Hepatocyte (in vitro differentiated cells): ENCODE measurements at places on chromosomes 3 and 15. TPM values are rescaled to one million over a fixed set of nuclear protein-coding genes. Genes with fewer than 3 reads are reported as not detected.

WNT5A gene
- total RNA-seq = 96.0 and 129 TPM in 2 replicates

ALPK3 gene
- 25.3 and 25.9 TPM in 2 replicates for total RNA-seq

DNA sequence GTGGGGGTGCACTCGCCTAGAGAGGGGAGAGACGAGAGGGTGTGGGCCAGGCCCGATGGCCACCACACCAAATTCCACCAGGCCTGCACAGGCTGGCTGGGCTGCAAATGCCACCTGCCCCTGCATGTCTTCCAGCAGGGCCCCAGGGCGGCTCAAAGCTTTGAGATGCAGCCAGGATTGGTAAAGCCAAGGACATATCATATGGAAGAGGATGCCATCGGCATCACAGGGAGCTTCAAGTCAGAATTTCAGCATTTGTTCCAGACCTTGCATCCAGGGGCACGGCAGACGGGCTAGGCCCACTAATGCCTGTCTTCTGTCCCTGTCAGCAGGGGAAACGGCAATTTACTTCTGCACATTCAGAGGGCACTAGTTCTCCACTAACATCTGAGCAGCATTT lies 97.8 kb downstream of the NUP210 start:
- no peaks in the 10 kb centered on the region for H3K4me1 ChIP-seq
- no peak overlapping the region for H3K4me3 ChIP-seq
- no peak for DNase-seq
- H3K27me3 ChIP-seq = no peaks in the 10 kb centered on the region
- H3K27ac ChIP-seq = no peak overlapping the region

- H3K27me3 ChIP-seq = no peaks in the 10 kb centered on the region
- H3K36me3 ChIP-seq = no peaks in the 10 kb centered on the region
- no peak overlapping the region for H3K4me3 ChIP-seq
Measured at GRCh38 chr15:51046799-51047449, 47.8 kb downstream of the TNFAIP8L3 start.

DNA sequence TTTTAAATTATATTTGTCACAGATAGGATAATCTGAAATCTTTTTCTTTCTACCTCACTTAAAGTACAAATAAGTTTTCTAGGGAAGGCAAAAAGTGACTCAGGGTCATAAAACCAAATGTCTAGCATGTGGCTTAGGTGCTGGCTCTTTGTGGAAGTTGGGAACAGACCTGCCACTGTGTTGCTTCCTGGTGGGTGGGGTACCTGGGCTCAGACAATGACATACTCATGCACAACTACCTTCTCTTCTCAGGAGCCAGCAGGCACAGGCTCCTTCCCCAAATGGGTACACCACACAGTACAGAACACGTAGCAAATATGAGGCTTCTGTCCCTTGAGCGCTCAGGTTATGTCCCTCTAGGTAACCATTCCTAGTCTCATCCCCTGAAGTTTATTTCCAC lies 40.1 kb upstream of the MUC13 start:
- H3K4me1 ChIP-seq = peaks cover 20% of the 10 kb centered on the region
- no peaks in the 10 kb centered on the region for H3K27me3 ChIP-seq
- no peak overlapping the region for H3K4me3 ChIP-seq

GRCh38 chr3:2847062-2847841 lies 262.9 kb downstream of the IL5RA start:
- no peaks in the 10 kb centered on the region for H3K4me1 ChIP-seq
- H3K36me3 ChIP-seq = no peaks in the 10 kb centered on the region
- H3K27ac ChIP-seq = no peak overlapping the region
- H3K27me3 ChIP-seq = no peaks in the 10 kb centered on the region
- no peak for DNase-seq

DNA sequence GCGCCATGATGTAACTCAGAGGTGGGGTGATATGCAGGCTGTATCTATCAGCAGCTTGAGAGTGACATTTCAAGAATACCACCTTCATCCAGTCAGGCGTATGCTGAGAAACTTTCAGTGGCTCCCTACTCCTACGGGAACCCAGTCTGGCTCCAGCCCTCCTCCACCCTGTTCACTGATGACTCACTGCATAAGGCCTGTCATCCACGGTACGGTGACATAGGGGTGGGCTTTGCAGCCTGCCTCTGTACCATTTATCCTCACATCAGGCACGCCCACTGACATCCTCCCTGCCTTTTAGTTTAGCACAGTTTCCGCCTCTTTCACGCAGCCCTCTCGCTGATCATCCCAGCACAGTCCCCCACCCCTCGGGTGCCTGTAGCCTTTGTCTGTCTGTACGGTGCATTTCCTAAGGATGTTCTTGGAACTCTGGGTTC lies 11.7 kb downstream of the PXYLP1 start:
- H3K36me3 ChIP-seq = no peaks in the 10 kb centered on the region
- no peak overlapping the region for H3K27ac ChIP-seq
- no peaks in the 10 kb centered on the region for H3K27me3 ChIP-seq
- DNase-seq = no peak
- peaks cover 5% of the 10 kb centered on the region for H3K4me1 ChIP-seq

DNA sequence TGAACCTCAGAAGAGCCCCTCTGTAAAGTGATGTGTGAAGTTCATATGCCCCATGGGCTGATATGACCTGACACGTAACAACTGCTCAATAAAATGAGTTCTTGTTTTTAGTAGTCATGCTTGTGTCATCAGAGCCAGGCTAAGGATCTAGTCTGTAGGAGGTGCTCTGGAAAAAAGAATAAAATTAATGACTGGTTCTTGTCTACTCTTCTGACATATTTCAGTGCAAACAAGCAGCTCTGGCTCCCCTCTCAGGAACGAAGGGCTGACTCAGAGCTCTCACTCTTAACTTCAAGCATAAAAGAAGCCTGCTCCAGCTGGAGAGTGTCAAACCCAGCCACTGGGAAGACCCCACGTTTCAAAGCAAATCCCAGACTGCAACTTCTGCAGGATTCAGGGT lies 77.0 kb downstream of the LRIG1 start:
- H3K4me3 ChIP-seq = no peak overlapping the region
- DNase-seq = no peak
- H3K36me3 ChIP-seq = no peaks in the 10 kb centered on the region
- no peaks in the 10 kb centered on the region for H3K27me3 ChIP-seq
- no peak overlapping the region for H3K27ac ChIP-seq

DNA sequence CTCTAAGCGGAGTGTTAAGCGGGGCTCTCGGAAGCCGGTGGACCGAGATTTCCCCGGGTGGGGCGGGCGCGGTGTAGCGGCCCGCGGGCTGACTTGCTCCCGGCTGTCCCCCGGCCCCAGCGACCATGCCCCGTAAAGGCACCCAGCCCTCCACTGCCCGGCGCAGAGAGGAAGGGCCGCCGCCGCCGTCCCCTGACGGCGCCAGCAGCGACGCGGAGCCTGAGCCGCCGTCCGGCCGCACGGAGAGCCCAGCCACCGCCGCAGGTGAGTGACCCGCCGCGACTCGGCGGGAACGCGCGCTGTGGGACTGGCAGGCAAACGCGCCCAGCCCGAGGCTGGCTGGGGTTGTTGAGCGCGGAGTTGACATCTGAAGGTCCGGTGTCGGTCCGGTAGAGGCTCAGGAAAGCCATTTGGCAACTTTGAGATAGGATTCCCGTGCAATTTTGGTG lies 1.3 kb downstream of the SMC4 start:
- H3K27me3 ChIP-seq = no peaks in the 10 kb centered on the region
- peak overlapping the region; percentile 75 for H3K27ac ChIP-seq
- H3K4me1 ChIP-seq = peaks cover 6% of the 10 kb centered on the region
- H3K36me3 ChIP-seq = no peaks in the 10 kb centered on the region
- peak; percentile 55 for DNase-seq
- H3K4me3 ChIP-seq = peak overlapping the region; percentile 72

DNA sequence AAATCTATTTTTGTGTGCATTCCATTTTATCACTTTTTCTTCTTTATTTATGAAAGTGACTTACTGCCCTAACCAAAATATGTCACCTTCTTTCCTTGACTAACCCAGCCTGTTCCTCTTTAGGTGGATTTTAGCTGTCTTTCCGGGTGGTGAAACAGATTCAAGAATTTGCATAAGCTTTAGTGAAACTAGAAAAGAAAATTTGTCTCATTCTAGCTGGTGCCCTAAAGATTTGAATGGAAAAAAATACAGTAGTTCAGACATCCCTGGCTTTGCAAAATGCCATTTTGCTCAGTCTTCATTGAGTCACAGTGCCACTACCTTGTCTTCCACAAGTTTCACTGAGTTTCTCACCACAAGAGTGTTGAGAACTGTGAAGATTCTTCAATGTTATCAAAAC lies 28.2 kb upstream of the CCDC50 start:
- no peak overlapping the region for H3K4me3 ChIP-seq
- H3K36me3 ChIP-seq = no peaks in the 10 kb centered on the region
- no peak for DNase-seq
- no peaks in the 10 kb centered on the region for H3K4me1 ChIP-seq
- no peaks in the 10 kb centered on the region for H3K27me3 ChIP-seq

- no peak overlapping the region for H3K27ac ChIP-seq
- H3K4me3 ChIP-seq = no peak overlapping the region
- H3K27me3 ChIP-seq = no peaks in the 10 kb centered on the region
- no peak for DNase-seq
- no peaks in the 10 kb centered on the region for H3K4me1 ChIP-seq
Measured at GRCh38 chr3:40598338-40598737, 73.6 kb downstream of the ZNF621 start.

GRCh38 chr3:104040896-104041295 lies 1325.8 kb upstream of the ALCAM start:
- no peaks in the 10 kb centered on the region for H3K4me1 ChIP-seq
- H3K36me3 ChIP-seq = no peaks in the 10 kb centered on the region
- no peaks in the 10 kb centered on the region for H3K27me3 ChIP-seq
- no peak for DNase-seq
- no peak overlapping the region for H3K4me3 ChIP-seq
- no peak overlapping the region for H3K27ac ChIP-seq

- H3K4me1 ChIP-seq = no peaks in the 10 kb centered on the region
- DNase-seq = no peak
- H3K36me3 ChIP-seq = no peaks in the 10 kb centered on the region
- H3K27ac ChIP-seq = no peak overlapping the region
- H3K27me3 ChIP-seq = no peaks in the 10 kb centered on the region
Measured at GRCh38 chr3:46416125-46416810, 9.2 kb downstream of the CCRL2 start.

DNA sequence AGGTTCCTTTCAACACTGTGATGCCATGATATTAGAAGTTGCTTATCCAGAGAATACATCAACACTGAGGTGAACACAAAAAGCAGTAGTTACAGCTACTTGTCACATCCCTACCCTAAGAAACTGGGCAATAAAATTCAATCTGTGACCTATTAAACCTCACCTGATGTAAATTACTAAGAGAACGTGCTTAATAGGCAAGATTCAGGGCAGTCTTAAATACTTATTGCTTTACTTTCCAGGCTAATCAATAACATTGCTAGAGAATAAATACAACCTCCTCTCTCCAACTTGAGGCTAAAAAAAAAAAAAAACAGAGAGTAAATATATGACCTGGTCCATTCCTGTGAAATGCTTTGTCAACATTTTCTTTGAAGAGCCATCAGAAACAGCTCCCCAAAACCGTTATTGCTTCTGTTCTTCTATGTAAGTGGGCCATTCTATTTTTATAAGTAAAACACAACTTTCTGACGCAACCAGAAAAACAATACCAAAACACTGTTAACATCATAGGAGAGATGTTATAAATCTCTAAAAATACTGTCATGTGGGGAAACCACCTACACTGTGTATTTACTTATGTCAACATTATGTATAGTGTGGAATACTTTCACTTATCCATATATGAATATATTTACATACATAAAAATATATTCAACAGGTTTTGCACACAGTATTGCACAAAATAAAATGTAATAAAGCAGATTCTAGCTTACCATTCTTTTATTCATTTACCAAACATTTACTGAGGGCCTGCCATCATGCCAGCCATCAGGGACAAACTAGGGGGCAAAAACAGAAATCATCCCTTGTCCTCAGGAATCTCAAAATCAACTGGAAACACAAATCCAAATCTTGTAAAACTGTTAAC lies 2.7 kb downstream of the NKIRAS1 start:
- no peak overlapping the region for H3K4me3 ChIP-seq
- H3K27ac ChIP-seq = no peak overlapping the region
- H3K4me1 ChIP-seq = peaks cover 24% of the 10 kb centered on the region

AGBL1 gene
- total RNA-seq = 0.12 TPM in 1 of 2 replicates, not detected in the other

GRCh38 chr3:37272741-37273140 lies 98.4 kb upstream of the LRRFIP2 start:
- no peaks in the 10 kb centered on the region for H3K4me1 ChIP-seq
- H3K27me3 ChIP-seq = no peaks in the 10 kb centered on the region
- no peaks in the 10 kb centered on the region for H3K36me3 ChIP-seq
- H3K4me3 ChIP-seq = no peak overlapping the region

DNA sequence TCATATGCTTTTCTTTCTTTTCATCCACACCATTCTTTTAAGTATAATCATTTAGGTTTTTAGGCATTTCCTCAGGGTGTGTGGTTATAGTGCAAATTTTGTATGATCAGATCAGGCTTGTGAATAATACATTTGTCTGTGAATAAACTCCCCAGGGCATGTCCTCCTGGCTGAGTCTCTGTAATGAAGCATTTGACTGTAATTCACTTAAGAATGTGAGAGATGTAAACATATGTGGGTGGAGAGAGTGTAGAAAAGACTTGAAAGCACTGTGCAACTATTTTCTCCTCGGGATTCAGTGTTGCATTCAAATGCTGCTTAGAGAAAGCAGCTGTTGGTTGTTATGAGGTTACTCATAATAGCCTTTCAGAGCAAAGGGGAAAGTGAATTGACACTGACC lies 996.5 kb downstream of the TUSC7 start:
- H3K27ac ChIP-seq = no peak overlapping the region
- no peaks in the 10 kb centered on the region for H3K36me3 ChIP-seq
- no peak for DNase-seq

RUVBL1 gene
- total RNA-seq = 29.7 and 29.9 TPM in 2 replicates

DNA sequence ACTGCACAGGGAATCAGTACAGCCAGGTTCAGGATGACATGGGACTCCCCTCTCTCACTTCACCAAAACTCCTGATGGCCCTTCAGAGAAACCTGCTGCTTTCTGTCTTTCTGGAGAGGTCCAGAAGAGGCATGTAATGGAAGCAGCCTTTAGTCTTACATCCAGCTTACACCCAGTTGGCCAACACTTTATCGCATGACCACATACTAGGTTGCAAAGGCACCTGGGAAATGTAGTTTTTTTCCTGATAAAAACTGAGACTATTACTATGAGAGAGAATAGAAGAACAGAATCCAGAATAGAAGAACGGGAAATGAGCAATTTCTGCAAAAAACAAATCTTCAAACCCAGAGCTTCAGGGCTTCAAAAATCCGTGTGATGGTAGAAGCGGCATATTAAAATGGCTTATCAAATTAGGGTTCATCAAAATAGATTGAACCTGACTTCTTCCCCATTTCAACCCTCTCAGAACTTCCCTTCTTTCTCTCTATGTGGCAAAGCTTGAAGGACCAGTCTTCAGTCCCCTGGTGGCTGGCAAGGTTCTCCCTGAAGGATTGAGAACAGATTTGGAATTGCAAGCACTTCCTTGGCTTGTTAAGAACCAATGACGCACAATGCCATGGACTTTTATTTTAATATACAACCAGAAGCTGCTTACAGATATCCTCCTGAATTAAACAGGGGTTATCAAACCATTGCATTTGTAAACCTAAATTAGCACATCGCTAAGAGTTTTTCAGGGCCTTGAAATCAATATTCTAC lies 34.4 kb downstream of the CORO2B start:
- DNase-seq = no peak
- no peaks in the 10 kb centered on the region for H3K27me3 ChIP-seq
- H3K36me3 ChIP-seq = no peaks in the 10 kb centered on the region
- no peak overlapping the region for H3K27ac ChIP-seq
- peaks cover 11% of the 10 kb centered on the region for H3K4me1 ChIP-seq

CCR1 gene
- 2.7 and 3.5 TPM in 2 replicates for total RNA-seq

GRCh38 chr3:189084620-189085019 lies 87.2 kb upstream of the TPRG1 start:
- no peaks in the 10 kb centered on the region for H3K36me3 ChIP-seq
- no peak overlapping the region for H3K27ac ChIP-seq
- no peaks in the 10 kb centered on the region for H3K4me1 ChIP-seq
- no peak for DNase-seq
- no peak overlapping the region for H3K4me3 ChIP-seq
- no peaks in the 10 kb centered on the region for H3K27me3 ChIP-seq

ARID3B gene
- total RNA-seq = 13.2 and 19.7 TPM in 2 replicates

TNK2 gene
- 9.0 and 11.6 TPM in 2 replicates for total RNA-seq
